ENCODE measurements at places on chromosomes 11 and 22.
A peak's percentile ranks its signal among the peaks of the same experiment; 100 is the strongest.

- DNase-seq = no peak
Observed at GRCh38 chr11:64752175-64752970, 7.4 kb downstream of the PYGM start.

DNA sequence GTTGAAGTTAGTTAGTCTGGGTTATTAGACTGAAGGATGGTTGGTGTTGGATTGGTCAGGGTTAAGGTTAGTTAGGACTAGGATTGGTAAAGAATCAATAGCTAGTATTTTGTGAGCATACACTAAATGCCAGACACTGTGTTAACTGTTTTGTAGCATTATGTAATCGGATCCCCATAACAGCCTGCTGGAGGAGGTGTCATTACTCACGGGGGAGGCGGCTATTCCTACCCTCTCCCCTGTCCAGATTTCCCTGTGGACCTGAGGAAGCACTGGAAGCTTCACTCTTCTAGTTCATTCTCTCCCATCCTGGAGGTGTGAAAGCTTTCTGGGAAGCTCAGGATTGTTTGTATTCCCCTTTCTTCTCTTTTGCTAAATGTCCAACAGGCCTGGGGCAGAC lies 40.5 kb upstream of the KCNJ11 start:
- no peak for DNase-seq

GRCh38 chr22:25027043-25027906 lies 74.8 kb downstream of the KIAA1671 start:
- DNase-seq = peak; percentile 60

DNA sequence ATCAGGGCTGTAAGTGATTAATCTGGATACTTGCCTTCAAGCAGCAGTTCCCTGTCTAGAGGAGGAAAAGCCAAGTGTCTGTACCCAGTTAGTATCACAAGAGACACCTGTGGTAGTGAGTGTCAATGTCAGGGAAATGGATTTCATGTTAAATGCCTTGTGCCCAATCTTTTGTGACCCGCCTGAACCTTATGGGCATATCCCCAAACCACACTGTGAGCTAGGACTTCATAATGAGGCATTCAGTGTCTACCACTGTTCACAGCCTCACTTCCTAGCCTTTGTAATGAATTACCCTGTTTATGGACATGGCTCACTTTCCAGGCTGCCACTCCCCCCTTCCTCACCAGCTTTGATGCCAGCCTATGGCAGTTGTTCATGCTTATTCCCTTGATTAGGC lies 125.1 kb downstream of the TRIM44 start:
- no peak for DNase-seq

All from MM.1S (cell line).